Temporal lobe (tissue), 4 donors: ENCODE measurements at places on chromosomes 3 and 15. TPM values are rescaled to one million over a fixed set of nuclear protein-coding genes. Genes with fewer than 3 reads are reported as not detected.

The ZDHHC23 gene
- 6.4 TPM for total RNA-seq

The MIX23 gene
- 13.8 TPM for total RNA-seq

The EXD1 gene
- total RNA-seq = 0.25 TPM

The CHRD gene
- total RNA-seq = 8.6 TPM

The C3orf22 gene
- total RNA-seq = not detected

The TRIM71 gene
- 2.5 TPM for total RNA-seq

The STIMATE gene
- 8.1 TPM for total RNA-seq

The TIMP4 gene
- 3.4 TPM for total RNA-seq

The PFKFB4 gene
- total RNA-seq = 15.0 TPM

The IP6K1 gene
- total RNA-seq = 62.9 TPM

The SERINC4 gene
- under 0.01 TPM for total RNA-seq

The STXBP5L gene
- 12.3 TPM for total RNA-seq

The GOLGA8S gene
- total RNA-seq = under 0.01 TPM

The BTLA gene
- total RNA-seq = 0.25 TPM

The PDCD7 gene
- total RNA-seq = 11.1 TPM

The GPR156 gene
- 4.2 TPM for total RNA-seq

The MAP2K5 gene
- total RNA-seq = 12.3 TPM

The SNUPN gene
- total RNA-seq = 19.7 TPM

The EHD4 gene
- 1.7 TPM for total RNA-seq

The FAM174B gene
- 9.8 TPM for total RNA-seq

The AP3S2 gene
- 34.9 TPM for total RNA-seq

The ADGRG7 gene
- under 0.01 TPM for total RNA-seq

The WNT7A gene
- 9.6 TPM for total RNA-seq

The LRRC15 gene
- not detected for total RNA-seq

The KBTBD13 gene
- total RNA-seq = not detected

The LEKR1 gene
- total RNA-seq = 0.98 TPM

The TMEM207 gene
- total RNA-seq = not detected

The GOLGA8R gene
- total RNA-seq = 0.49 TPM

The EMC7 gene
- 14.5 TPM for total RNA-seq

The CDCP1 gene
- 0.98 TPM for total RNA-seq

The ELL3 gene
- total RNA-seq = 2.2 TPM

The TMA7 gene
- total RNA-seq = 120 TPM

The MITF gene
- 0.98 TPM for total RNA-seq

The GOLGA6L22 gene
- total RNA-seq = not detected

The KLF13 gene
- total RNA-seq = 27.8 TPM

The GPR160 gene
- total RNA-seq = 2.2 TPM

The CCDC39 gene
- total RNA-seq = 0.49 TPM

The CHRNA5 gene
- total RNA-seq = 2.0 TPM

The HRG gene
- not detected for total RNA-seq

The SH2D7 gene
- not detected for total RNA-seq

The CHST13 gene
- total RNA-seq = not detected

The SPINK8 gene
- not detected for total RNA-seq

The C3orf20 gene
- total RNA-seq = not detected
